ENCODE measurements at places on chromosomes 4 and X. TPM values are rescaled to one million over a fixed set of nuclear protein-coding genes. Genes with fewer than 3 reads are reported as not detected.

Gene TEX13B
- not detected for total RNA-seq

Gene TCEAL9
- total RNA-seq, result 152 TPM

Gene RBM47
- total RNA-seq, result 2.6 TPM

Gene IL13RA2
- 0.34 TPM for total RNA-seq

Gene CT45A1
- not detected for total RNA-seq

Gene F8A3
- 3.6 TPM for total RNA-seq

Gene CXCR3
- total RNA-seq, result not detected

Gene FABP2
- not detected for total RNA-seq

Gene SGMS2
- 42.8 TPM for total RNA-seq

Gene RTL9
- total RNA-seq, result 0.51 TPM

Gene PAGE1
- not detected for total RNA-seq

Gene AKAP4
- not detected for total RNA-seq

Gene KLHL2
- 10.5 TPM for total RNA-seq

Gene USP17L22
- total RNA-seq, result not detected
